Activated CD8-positive, alpha-beta memory T cell treated with anti-CD3 and anti-CD28 coated beads for 4 hours (primary cell): ENCODE measurements at places on chromosomes 12 and 14.

DNA sequence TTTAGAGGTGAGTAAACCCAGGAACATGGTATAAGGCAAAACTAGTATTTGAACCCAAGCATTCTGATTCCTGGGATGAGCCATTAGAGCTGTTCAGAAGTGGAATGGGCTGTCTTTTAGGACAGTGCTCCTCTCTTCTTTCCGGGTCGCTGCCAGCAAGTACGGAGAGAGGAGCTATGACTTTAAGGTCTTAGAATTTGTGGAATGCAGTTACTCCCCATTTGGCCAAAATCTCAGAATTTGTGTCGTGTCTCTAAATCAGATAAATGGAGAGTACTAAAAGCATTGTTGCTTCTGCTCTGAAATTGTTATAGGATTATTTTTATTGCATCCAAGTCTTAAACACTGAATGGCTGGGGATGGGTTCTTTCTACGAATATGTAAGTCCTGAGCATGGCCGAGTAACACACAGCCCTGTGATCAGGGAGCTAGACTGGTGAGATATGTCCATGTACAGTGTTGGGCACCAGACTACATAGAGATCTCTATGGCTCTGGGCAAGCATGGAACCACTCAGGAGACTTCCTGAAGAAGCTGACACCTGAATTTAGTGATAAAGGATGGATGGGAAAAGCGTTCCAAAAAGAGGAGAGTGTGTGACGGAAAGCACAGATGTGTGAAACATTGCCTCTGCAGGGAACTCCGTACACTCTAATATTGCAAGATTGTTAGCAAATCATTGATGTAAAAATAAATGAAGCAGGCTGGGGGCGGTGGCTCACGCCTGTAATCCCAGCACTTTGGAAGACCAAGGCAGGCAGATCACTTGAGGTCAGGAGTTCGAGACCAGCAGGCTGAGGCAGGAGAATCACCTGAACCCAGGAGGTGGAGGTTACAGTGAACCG is 184.7 kb downstream of the SRGAP1 start:
- DNase-seq = no peak

DNA sequence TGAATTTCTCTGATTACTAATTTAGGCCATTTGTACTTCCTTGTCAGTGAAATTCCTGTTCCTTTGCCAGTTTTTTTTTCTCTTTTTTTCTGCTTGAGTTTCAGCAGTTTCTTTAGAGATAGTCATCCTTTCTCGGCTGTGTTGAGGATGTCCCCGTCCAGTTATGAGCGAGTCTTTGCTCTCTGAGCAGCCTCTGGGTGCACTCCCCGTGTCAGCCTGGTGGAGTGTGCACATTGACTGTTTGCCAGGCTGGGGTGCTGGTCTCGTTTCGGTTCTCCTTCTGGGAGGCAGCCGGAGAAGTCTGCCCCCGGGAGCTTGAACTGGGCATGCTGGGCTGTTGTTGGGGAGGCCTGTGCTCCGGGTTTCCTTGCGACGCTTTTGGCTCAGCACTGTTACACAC is 3.0 kb downstream of the PACS2 start:
- no peak for DNase-seq

DNA sequence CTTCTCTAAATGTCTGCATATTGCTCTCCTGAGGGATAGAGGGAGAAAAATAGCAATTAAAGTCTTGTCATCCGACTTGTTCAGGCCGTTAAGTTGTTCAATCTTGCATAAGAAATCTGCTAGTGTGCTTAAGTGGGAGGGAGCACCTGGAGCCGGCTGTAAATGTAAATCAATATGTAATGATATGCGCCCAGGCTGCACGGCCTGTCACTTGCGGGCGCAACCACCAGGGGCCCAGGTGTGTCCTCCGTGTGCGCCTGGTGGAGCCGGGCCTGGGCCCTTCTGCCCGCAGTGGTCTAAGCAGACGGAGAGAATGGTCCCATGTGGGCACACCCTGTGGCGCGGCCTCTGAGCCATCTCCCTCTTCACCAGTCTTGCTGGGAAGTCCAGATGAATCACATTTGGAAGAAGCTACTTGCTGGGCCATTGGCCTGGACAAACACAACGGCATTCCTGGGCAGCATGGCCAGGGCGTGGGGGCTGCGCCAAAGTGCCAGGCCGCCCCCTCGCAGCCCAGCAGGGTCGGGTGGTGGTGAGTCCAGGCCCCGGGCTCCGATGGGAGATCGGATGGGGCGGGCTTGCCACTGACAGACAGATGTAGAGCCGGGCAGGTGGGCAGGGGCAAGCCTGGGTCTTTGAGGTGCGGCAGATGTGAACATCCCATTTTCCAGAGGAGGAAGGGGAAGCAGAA is 193.3 kb upstream of the C14orf180 start:
- DNase-seq = no peak

DNA sequence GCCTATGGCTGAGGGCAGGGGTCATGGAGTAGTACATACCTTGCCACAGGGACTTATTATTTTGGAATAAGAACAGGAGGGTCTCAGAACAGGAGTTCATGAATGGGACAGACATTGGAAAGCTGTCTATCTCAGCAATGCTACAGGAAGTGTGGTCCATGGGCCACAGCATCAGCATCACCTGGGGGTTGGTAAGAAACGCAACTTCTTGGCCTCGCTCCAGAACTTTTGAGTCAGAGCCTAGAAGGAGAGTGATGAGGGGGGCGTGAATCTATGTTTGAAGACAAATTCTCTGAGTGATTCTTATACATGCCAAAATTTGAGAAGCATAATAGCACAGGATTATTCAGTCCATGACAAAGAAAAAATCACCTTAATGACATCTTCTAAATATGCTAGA is 156.6 kb downstream of the RPAP3 start:
- no peak for DNase-seq
